Neural progenitor cell (in vitro differentiated cells): ENCODE measurements at places on chromosomes 5 and 9. TPM values are rescaled to one million over a fixed set of nuclear protein-coding genes. Genes with fewer than 3 reads are reported as not detected.

DNA sequence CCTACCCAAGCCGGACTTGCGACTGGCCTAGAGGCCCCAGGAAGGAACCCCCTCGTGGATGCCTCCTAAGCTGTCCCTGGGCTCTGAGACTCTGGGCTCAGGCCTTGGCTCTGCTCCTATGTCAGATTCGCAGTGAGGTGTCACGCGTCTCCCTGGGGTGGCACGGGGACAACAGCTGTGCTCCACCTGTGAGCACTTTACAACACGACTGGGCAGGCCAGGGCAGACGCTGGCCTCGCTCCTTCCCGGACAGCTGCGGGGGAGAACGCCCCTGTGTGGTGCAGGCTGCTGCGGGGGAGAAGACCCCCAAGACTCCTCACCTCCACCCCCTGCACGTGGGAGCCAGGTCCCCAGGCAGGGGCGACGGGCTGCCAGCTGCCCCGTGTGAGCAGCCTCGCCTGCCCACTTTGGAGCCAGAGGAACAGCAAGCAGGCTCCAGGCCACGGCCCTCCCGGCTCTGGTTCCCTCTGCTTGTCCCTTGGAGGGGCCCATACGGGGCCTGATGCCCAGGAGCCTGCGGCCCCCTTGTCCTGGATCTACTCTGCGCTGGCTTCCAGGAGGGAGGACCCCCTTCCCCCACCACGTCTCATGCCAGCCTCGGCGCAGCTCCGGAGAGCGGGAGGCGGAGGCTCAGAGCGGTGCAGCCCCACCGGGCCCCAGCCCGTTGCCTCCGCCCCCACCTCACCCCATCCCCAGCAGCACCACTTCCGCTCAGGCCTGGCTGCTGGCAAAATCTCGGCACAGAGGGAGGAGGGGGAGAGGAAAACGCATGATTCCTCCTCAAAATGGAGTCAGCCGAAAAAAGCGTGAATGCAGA is 36.0 kb downstream of the SARDH start:
- DNase-seq: no peak

GRCh38 chr9:136054798-136055714 is 40.0 kb downstream of the NACC2 start:
- DNase-seq: no peak

DNA sequence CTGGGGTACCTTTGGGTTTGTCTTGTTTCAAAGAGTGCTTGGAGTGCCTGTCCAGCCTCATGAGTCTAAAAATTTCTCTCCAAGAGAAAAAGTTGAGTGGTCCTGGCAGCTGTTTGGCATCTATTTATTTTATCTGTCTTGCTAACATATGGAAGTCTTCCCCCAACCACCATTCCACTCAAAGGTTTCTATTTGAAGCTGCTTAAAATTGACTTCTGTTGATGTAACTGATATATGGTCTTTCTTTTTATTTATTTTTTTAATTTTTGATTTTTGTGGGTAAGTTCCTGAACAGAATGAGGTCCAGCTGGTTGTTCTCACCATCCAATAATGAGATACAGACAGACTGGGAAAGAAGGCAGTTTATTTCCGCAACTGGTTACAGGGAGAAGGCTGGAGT is 178.7 kb upstream of the SGCD start:
- DNase-seq: no peak

GRCh38 chr5:110383231-110383630 is 343.2 kb downstream of the TMEM232 start:
- DNase-seq: no peak

- DNase-seq: no peak
Observed at GRCh38 chr9:68825762-68826472, 120.9 kb downstream of the PIP5K1B start.

GRCh38 chr5:9062873-9063272 is 483.0 kb downstream of the SEMA5A start:
- no peak for DNase-seq

- DNase-seq: peak; percentile 11
Observed at GRCh38 chr5:58360794-58361193, 99.1 kb downstream of the PLK2 start.

- DNase-seq: no peak
Observed at GRCh38 chr5:1962619-1963355, 80.1 kb upstream of the IRX4 start.

- DNase-seq: no peak
Observed at GRCh38 chr5:114859438-114859735, 310.3 kb downstream of the TRIM36 start.

DNA sequence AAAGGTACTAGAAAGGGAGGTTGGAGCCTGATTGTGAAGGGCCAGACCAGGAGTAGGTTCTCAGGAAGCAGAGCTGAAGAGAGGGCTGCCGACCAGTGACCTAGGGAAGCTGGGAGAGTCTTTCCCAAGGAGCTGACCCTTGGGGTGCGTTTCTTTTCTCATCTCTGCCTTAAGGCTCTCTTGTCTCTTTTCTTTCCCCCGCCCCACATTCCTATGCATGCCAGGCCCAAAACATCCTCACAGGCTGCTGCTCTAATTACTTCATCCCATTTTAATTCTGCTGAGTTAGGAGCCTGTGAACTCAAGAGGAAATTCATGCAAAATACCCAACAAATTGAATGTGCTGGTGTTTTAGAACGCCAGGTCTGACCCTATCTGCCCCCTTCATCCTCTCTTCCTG is 46.9 kb upstream of the HSPA9 start:
- no peak for DNase-seq

DNA sequence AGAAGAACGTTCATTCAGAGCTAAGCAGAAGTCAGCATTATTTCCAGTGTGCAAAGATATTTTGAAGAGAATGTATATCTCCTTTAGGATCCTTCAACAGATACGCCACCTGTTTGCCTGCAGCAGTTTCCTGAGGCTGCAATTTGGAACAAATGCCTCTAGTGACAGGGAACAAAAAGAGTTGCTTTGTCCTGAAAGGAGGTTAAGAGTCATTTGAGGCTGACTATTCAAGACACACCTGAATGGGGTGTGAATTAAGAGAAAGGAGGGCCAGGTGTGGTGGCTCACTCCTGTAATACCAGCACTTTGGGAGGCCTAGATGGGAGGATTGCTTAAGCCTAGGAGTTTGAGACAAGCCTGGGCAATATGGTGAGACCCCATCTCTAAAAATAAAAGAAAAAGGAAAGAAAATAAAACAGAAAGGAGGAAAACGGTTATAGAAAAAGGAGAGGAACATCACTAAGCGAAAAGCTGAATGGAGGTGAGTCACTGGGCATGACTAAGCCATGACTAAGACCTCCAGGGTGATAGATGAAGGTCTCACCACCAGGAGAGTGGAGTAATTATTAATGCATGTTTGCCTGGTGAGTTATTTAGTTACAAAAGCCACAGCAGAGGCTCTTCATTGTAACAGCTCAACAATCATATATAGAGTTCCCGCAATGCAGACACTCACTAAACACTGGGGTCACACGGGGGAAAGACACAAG is 255.2 kb upstream of the TNC start:
- no peak for DNase-seq

- DNase-seq: no peak
Observed at GRCh38 chr5:3004361-3005080, 253.0 kb upstream of the IRX2 start.

The INSYN2B gene
- 0.06 and 0.26 TPM in 2 replicates for total RNA-seq

The RNF180 gene
- total RNA-seq: 5.5 and 7.0 TPM in 2 replicates

The GDA gene
- total RNA-seq: 2.5 and 2.7 TPM in 2 replicates

The DRD1 gene
- 0.09 TPM in 1 of 2 replicates, not detected in the other for total RNA-seq

The CTSV gene
- 40.4 and 52.2 TPM in 2 replicates for total RNA-seq

The RMI1 gene
- 22.9 and 35.7 TPM in 2 replicates for total RNA-seq

The HARS2 gene
- total RNA-seq: 30.6 and 34.1 TPM in 2 replicates
